Frontal cortex (tissue), 4 donors: ENCODE measurements at places on chromosomes 12 and 14. TPM values are rescaled to one million over a fixed set of nuclear protein-coding genes. Genes with fewer than 3 reads are reported as not detected.

DNA sequence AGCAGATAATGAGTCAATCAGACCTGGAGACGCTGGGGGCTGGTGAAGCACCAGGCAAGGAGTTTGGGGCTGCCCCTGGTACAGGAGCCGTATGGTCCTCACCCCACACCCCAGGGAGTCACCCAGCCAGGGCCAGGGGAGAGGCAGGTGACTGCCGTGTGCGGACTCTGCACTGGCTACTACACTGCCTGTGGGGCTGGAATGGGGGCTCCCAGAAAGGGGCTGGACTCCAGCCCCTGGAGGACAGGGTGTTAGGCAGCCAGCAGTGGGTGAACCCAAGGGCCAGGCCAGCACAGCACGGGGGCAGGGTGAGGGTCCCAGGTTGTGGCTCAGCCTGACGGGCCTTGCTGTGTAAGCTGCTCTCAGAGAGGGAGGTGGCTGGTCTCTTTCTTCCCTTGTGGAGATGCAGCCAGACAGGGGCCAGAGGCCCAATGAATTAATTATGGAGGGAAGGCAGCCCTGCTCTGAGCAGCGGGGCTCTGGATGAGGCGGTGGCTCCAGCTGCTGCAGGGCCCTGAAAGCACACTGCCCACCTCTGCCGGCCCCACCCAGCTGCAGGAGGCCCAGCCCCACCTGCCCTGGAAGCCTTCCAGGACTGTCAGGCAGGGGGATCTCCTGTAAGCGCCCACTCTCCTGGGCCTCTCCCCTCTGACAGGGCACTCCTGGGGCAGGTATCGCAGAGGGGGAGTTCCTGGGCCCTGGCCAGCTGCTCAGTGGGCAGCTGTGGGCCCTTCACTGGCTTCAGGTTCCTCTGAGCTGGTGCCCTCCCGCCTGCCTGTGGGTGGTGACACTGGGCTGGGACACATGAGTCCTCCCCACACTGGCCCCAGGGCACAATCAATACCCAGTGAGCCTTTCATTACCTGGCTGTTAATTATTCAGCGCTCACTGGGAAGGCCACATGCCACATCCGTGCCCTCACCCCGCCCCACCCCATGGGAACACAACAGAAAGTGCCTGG, 142.5 kb upstream of the C14orf180 start:
- no peak for DNase-seq

DNA sequence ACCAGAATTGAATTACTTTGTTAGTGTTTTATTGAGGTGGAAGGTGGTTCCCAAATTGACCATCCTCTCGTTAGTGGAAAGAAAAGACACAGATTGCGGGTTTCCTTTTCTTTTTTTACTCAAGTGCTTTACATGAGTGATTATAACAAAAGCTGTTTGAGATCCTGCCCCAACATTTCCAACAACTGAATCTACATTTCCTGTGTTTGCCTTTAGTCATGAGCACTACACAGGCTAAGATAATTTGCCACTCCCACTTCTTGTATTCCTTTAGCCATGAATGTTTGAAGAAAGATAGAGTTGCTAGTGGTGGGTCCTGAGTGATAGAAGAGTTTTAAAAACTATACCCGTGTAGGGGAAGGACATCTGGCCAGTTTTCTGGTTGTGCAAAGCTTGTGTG, 16.0 kb downstream of the RERGL start:
- DNase-seq, result no peak

The POTEM gene
- not detected for total RNA-seq

The SRSF5 gene
- total RNA-seq, result 120 TPM
